Foreskin keratinocyte (primary cell): ENCODE measurements at places on chromosomes 4 and X. TPM values are rescaled to one million over a fixed set of nuclear protein-coding genes. Genes with fewer than 3 reads are reported as not detected.

Gene MTM1
- 3.1 and 3.5 TPM in 2 replicates for polyA plus RNA-seq

Gene OTUD6A
- polyA plus RNA-seq = not detected in 2 replicates

Gene RAI2
- not detected in 2 replicates for polyA plus RNA-seq

Gene DCHS2
- not detected in 2 replicates for polyA plus RNA-seq

Gene RASL11B
- 1.5 and 2.0 TPM in 2 replicates for polyA plus RNA-seq

Gene ZCCHC18
- 0.02 and 0.08 TPM in 2 replicates for polyA plus RNA-seq

Gene MGST2
- polyA plus RNA-seq = 49.9 and 52.1 TPM in 2 replicates

Gene ENPEP
- polyA plus RNA-seq = 0.01 TPM in 1 of 2 replicates, not detected in the other

Gene NHSL2
- 0.06 and 0.07 TPM in 2 replicates for polyA plus RNA-seq

Gene DRP2
- 0.04 and 0.09 TPM in 2 replicates for polyA plus RNA-seq

Gene SLC6A14
- 0.01 and 0.04 TPM in 2 replicates for polyA plus RNA-seq

Gene FRG2
- polyA plus RNA-seq = not detected in 2 replicates
